ENCODE measurements at places on chromosomes 4 and X.
A peak's percentile ranks its signal among the peaks of the same experiment; 100 is the strongest.

- DNase-seq: no peak
These were observed 54.0 kb downstream of the DHRSX start for GRCh38 chrX:2446815-2447214.

DNA sequence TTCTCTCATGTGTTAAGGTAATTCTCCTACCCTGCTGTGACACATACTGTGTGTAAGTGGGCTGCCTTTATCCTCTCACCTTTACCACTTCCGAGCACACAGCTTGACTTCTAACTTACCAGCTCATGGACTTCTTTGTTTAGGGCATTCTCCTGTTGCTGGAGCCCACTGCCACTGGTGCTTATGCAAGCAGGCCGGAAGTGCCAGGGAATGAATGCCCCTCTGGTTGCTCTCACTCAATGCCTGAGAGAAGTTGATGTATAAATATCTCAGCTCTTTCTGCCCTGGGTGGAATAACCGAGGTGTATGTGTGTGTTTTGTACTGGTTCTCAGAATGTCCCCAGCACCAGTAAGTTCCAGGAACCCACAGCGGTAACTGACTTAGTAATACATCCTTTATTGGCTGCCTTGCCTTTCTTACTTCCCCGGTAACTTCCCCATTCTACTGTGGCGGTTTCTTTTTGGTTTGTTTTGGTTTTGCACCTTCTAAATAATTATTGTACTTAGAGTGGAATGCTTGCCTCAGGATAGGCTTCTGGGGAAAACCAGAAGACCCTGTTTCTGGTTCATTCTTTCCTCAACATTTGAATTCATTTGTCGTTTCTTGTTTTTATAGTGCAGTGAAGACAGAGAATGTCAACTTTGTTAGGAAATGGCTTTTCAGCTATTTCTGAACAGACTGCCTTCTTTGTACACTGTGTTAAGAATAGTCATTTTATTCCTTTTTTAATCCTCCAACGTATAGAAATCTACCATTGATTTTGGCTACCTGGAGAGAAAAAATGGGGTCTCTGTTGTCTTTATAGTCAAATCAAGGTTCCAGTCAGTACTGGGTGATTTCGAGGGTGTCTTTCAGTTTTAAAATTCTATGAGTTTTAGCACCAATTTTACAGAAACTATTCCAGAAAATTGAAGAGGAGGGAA lies 45.4 kb downstream of the CXorf58 start:
- DNase-seq: peak; percentile 0

GRCh38 chrX:1507511-1508463 lies 29.2 kb downstream of the P2RY8 start:
- no peak for DNase-seq

DNA sequence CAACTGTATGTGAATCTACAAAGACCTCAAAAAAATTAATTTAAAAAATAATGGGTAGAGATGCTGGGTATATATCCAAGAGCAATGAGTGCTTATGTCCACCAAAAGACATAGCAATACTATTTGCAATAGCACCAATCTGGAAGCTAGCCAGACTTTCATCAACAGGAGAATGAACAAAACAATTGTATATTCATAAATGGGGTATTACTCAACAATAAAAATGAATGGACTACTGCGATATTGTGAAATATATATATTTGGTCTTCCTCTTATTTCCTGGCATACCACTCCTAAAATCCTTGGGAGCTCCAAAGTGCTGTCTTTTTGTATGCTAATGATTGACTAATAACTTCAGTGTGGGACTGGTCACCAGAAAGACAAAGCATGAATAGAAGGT lies 77.5 kb downstream of the MSN start:
- no peak for DNase-seq

- no peak for DNase-seq
These were observed 39.5 kb downstream of the HADH start for GRCh38 chr4:108029016-108029720.

GRCh38 chr4:119227690-119228089 lies 15.2 kb downstream of the USP53 start:
- DNase-seq: no peak

- DNase-seq: peak; percentile 29
These were observed 1.7 kb downstream of the CLCN4 start for GRCh38 chrX:10158279-10159144.

GRCh38 chr4:78024576-78025091 lies 32.5 kb upstream of the FRAS1 start:
- no peak for DNase-seq

- no peak for DNase-seq
These were observed 20.5 kb upstream of the ENPP6 start for GRCh38 chr4:184238072-184238745.

DNA sequence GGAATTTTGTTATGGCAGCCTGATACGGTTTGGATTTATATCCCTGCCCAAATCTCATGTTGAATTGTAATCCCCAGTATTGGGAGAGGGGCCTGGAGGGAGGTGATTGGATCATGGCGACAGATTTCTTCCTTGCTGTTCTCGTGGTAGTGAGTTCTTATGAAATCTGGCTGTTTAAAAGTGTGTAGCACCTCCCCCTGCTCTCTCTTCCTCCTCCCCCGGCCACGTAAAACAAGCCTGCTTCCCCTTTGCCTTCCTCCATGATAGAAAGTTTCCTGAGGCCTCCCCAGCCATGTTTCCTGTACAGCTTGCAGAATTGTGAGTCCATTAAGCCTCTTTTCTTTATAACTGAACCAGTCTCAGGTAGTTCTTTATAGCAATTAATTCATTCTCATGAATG lies 37.9 kb downstream of the SUPT20HL2 start:
- no peak for DNase-seq

DNA sequence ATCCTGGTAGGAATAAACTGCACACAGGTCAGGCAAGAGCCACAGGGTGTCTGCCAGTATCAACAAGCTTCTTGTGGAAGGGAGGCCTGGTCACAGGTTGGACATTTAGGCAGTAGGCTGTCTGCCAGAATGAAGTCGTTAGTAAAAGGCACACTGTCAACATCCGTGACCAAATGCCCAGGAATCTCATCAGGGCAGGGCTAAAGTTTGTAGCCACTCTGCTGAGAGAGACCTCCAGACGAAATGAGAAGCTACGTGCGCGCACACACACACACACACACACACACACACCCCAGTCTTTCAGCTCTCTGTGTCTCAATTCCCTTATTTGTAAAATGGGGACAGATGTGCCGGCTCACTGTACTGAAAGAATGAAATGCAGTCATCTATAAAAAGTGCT lies 408.7 kb upstream of the ZFP42 start:
- no peak for DNase-seq

- DNase-seq: no peak
These were observed 5.3 kb upstream of the AGA start for GRCh38 chr4:177447417-177448004.
